Lung (tissue), 17 donors: ENCODE measurements at places on chromosomes 3 and 15.

DNA sequence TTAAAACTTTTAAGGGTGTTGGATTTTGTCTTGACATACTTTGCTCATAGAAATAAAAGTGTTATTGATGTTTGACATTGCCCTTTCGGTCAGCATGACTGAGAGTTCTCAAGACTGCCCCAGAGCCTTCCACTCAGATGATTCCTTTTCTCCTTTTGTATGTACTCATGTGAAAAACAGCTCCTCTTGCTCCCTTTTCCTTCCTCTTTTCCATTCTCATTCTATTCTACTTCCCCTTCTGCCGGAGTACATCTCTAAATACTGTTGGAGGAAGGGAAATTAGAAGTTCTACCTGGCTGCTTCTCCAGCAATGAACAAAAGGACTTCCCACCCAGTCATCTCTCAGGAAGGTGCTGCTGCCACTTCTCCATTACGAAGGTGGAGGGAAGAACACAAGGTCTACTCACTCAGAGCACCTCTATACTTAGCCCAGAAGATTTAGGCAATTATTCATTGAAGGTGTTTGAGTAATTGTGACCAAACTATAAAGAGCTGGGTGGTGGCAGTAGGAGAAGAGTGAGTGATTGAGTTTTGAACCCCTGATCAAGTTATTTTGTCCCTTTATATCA is 163.8 kb upstream of the MBNL1 start:
- H3K27ac ChIP-seq: no peak overlapping the region
- no peaks in the 10 kb centered on the region for H3K36me3 ChIP-seq
- H3K4me3 ChIP-seq: no peak overlapping the region
- H3K27me3 ChIP-seq: no peaks in the 10 kb centered on the region
- no peaks in the 10 kb centered on the region for H3K4me1 ChIP-seq

DNA sequence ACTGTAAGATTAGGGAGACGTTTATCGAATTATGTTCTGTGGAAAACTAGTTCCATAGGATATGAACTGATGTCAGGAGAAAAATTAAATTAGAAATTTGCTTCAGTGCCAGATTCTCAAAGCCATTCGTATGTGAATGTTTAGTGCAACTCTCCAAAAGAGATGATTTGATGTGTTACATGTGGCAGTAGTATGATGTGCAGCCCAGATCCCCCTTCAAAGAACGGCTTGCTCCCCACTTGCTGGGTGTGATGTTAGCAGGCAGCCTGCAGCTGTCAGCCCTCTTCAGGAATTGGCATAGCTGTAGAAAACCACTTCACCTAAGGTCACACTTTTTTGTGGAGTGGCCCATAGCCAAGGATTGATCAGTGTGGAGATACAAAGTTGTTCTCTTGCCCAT is 127.0 kb upstream of the CCDC54 start:
- no peak overlapping the region for H3K27ac ChIP-seq
- peak; percentile 94 for DNase-seq
- no peak overlapping the region for H3K4me3 ChIP-seq

GRCh38 chr15:68993276-68993675 is 21.2 kb upstream of the NOX5 start:
- no peak overlapping the region for H3K4me3 ChIP-seq
- H3K27me3 ChIP-seq: no peaks in the 10 kb centered on the region
- no peaks in the 10 kb centered on the region for H3K36me3 ChIP-seq
- no peak overlapping the region for H3K27ac ChIP-seq
- H3K4me1 ChIP-seq: peaks cover 5% of the 10 kb centered on the region
- DNase-seq: no peak

GRCh38 chr15:28099555-28100140 is 533 bp upstream of the OCA2 start:
- H3K27ac ChIP-seq: peak overlapping the region; percentile 24
- H3K4me1 ChIP-seq: peaks cover 46% of the 10 kb centered on the region
- DNase-seq: no peak

DNA sequence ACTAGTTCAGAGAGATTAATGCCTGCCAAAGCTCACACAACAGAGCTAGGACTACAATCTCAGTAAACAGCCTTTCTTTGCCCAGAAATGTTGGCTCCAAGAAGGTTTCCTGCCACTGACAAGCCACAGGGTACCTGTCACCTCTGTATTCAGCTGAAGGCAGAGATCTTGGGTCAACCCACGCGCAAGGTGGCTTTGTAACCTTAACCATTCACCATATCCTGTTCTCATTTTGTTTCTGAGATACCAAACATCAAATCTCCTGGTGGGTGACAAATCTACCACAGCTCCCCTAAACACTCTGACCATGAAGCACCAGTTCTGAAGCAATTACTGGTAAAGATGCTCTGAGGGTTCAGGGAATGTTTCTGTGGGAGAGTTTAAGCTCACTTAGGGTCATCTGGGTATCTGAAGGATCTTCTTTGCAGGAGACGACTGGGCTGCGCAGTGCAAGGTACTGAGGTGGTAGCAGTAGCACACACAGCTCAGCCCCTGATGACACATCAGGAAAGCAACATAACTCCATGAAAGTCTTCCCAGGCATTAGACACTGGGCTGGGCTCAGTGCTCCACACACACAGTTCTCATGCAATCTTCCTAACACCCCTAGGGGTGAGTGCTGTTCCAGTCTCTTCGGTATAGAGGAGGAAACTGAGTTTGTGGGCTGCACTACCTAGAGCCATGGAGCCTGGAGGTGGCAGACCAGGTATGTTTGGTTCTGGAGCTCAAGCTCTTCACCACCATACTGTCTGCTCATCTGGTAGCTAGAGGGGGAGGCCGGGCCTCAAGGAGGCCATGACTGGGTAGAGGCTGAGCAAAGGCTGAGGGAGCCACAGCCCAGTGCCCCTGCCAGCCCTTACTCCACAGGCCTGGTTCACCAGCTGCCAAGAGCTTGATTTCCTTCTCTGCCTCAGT is 7.7 kb downstream of the CXCR6 start:
- no peaks in the 10 kb centered on the region for H3K27me3 ChIP-seq
- no peak for DNase-seq
- no peak overlapping the region for H3K27ac ChIP-seq
- H3K4me3 ChIP-seq: no peak overlapping the region
- H3K36me3 ChIP-seq: peaks cover 44% of the 10 kb centered on the region
